Hypothalamus (tissue), 51 donors: ENCODE measurements at places on chromosomes 3 and 15.

GRCh38 chr3:149095487-149095886 is 9.2 kb upstream of the HLTF start:
- no peak for DNase-seq

- no peak for DNase-seq
Measured at GRCh38 chr3:182436547-182436946, 356.8 kb upstream of the ATP11B start.

GRCh38 chr3:153289334-153289808 is 127.3 kb downstream of the RAP2B start:
- DNase-seq = no peak

DNA sequence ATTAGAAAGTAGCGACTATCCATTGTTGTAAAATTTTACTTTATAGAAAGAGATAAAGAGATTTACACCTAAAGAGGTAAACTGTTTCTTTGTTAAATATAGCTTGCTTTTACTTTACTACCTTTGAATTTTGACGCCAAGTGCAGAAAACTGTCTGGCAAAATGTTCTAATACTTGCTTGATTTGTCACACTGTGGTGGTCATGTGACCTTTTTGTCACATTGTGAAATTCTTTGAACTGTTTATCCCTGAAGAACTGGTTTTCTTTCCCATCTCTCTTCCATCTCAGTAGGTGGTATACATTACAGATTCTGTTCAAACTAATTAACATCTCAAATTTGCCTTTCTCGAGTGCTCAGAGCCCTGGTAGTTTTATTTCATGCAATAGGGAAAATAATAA is 327.4 kb downstream of the NAALADL2 start:
- no peak for DNase-seq

- DNase-seq = no peak
Measured at GRCh38 chr15:68418611-68419161, 13.3 kb downstream of the ITGA11 start.

GRCh38 chr3:179068779-179069530 is 2.7 kb downstream of the ZMAT3 start:
- peak; percentile 12 for DNase-seq

DNA sequence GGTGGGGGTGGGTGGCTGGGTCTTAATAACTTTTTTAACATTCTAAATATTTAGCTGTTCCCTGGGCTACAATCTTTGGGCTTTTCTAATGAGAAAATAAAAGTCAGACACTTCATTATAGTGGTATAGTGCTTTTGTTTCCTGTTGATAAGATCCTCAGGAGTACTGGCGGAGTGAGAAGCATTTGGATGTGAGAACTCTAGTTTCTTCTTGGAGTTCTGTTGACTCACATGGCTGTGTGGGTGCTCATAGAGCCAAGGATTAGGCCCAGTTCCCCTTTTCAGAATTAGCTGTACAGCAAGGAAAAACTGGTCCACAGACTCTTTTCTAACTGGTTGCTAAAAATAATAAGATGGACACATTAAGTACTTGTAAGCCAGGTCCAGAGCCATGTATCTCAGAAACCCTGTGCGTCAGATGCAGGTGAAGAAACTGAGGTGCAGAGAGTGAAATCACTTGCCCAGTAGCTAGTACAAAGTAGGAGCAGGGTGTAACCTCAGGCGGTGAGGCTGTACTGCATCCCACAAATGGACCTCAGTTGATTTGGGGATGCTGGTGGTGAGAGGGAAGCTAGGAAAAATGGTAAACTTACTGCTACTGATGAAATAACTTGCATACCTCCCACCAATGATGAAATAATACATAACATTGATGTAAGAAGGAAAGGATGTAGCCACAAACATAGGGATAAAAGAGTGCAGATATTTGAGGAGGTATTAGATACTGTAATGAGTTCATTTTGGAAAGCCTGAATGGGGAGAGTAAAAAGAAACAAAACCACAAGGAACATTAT is 2.3 kb downstream of the ITPR1 start:
- no peak for DNase-seq

GRCh38 chr3:180457225-180457624 is 144.7 kb upstream of the TTC14 start:
- DNase-seq = no peak

- DNase-seq = no peak
Measured at GRCh38 chr3:26840272-26840870, 217.8 kb downstream of the LRRC3B start.

- DNase-seq = no peak
Measured at GRCh38 chr3:44318891-44319311, 19.7 kb upstream of the TCAIM start.

DNA sequence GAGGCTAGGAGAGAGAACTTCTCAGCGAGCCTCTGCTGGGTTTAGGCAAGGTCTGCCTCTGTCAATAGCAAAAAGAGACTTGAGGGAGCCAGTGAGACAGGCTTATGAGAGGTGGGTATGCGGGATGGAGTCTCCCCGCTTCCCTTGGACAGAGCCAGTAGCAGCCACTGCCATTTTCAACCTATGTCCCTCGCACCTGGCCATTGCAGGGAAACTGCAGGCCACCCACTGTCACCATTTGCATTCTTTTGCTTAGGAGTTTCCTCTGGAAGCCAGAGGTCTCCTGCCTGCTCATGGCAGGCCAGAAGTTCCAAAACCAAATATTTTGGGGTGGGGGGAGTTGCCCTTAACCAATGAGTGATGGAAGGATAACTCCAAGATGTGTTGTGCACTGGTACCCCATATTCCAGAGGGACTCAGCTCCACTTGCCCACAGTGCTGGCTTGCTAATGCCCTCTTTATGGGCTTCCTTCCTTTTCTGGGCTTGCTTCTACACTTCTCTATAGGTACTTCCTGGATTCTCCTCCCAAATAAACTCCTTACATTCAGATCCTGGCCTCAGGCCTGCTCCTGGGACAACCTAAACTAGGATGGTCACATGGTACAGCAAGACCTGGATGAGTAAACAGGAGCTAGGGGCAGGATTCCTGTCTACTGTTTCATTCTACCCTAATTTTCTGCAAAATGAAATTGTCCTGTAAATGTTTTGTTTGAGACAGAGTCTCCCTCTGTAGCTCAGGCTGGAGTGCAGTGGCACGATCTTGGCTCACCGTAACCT is 108.9 kb upstream of the PROK2 start:
- DNase-seq = no peak

- no peak for DNase-seq
Measured at GRCh38 chr15:51576911-51577500, 45.6 kb downstream of the DMXL2 start.

DNA sequence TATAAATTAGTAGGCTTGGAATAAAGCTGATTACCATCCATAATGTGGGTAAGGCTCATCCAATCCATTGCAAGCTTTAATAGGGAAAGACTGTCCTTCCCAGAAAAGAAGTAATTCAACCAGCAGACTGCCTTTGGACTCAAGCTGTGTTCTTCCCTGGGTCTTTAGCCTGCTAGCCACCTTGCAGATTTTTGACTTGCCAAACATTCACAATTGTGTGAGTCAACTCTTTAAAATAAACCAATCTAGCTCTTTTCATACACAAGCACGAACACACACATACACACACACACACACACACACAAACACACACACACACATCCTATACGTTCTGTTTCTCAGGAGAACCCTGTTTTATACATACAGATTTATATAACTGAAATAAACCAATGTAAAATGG is 248.1 kb downstream of the NAALADL2 start:
- DNase-seq = no peak

GRCh38 chr3:135141160-135141559 is 346.1 kb downstream of the EPHB1 start:
- no peak for DNase-seq

GRCh38 chr3:136804141-136804540 is 14.8 kb upstream of the SLC35G2 start:
- DNase-seq = no peak

DNA sequence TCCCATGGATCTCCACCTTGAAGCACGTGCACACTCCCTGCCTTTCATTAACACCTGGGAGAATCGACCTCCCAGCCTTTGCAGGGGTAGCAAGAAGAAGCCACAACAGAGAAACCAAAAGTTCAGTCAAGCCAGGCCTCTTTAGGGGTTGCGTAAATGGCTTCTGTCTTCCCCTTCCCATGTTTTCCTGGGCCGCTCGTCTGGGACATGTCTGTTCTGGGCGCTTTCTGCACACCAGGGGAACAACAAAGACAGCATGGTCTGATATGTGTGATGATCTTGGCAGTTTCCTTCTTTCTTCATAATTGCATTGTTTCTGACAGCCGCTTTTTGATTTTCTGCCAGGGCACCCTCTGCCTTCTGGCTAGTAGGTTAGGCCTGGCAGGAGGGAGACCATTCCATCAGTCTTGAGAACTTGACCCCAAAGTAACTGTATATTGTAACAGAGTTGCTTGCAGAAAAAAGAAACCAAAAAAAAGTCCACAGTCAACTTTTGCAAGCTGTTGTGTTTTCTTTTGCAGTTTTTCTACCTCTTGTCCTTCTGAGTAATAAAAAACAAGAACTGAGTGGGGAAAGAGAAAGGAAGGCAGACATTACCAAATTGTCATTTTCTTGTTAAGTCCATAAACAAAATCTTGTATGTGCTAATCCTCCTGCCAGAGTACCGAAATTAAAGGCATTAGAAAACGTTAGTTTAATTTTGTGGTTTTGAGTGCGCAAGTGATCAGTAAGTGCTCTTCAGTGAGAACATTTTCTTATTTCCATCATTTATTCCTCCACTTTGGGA is 56.0 kb upstream of the FURIN start:
- no peak for DNase-seq

DNA sequence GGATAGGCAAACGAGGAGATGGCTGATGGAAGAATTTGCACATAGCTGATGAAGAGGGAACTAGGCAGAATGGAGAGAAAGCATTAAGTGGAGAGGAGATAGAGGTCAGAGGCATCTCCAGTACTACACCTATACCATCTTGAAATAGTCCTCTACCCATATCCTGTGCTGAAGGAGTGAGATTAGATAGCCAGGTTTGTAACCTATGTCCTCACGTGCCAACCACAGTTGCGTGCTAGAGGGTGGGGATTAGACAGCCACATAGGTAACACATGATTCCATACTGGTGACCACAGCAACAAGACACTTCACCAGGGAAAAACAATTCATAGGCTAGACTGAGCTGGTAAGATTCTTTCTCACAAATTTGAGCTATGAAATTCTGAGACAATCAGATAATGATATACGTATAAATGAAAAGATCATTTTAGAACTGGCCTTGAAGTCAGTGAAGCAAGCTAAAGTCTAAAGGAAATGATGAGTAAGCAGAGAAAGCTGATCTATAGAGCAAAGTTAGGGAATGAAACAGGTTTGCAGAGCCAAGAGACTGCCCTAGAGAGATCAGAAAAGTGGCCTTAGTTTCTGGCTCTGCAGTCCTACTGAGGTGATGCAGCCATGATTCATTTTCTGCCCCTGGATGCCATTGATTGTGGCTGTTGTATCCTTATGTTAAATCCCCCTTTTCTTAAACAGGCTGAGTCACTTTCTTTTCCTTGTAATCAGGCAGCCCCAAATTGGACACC is 17.7 kb downstream of the MYNN start:
- DNase-seq = no peak

GRCh38 chr3:70225146-70225545 is 87.3 kb downstream of the MDFIC2 start:
- no peak for DNase-seq

DNA sequence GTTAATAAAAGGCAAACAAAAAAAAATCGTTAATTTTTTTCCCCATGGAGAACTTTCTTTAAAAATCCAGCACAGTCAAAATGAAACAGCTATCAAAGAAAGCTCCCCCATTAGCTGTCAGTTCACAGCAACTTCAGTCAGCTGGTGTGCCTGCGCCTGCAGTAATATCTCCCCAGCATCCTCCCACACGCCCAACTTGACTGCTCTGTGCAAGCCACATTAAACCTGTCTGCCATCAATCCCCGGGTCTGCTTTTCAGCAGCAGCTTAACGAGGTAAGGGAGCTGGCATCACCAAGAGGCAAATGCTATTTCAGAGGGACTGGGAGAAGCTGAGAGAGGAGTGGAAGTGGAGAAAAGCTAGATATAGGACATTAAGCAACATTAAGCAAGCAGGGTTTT is 337.5 kb downstream of the GAP43 start:
- no peak for DNase-seq

- no peak for DNase-seq
Measured at GRCh38 chr3:67044295-67044694, 46.2 kb downstream of the KBTBD8 start.

DNA sequence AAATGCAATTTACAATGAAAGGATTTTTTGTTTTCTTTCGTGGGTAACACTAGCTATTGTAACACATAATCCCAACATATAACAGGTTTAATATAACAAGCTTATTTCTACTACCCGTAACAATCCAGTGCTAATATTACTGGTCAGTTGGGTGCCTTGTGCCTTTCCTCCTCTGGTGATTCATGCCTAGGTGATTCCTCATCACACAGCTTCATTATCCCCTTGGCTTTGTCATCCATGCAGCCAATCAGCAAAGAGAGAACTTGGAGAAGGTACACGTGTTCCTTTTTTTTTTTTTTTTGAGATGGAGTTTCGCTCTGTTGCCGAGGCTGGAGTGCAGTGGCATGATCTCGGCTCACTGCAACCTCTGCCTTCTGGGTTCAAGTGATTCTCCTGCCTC is 30.7 kb downstream of the CHST14 start:
- no peak for DNase-seq

- no peak for DNase-seq
Measured at GRCh38 chr3:34676436-34676835, 878.0 kb downstream of the PDCD6IP start.

DNA sequence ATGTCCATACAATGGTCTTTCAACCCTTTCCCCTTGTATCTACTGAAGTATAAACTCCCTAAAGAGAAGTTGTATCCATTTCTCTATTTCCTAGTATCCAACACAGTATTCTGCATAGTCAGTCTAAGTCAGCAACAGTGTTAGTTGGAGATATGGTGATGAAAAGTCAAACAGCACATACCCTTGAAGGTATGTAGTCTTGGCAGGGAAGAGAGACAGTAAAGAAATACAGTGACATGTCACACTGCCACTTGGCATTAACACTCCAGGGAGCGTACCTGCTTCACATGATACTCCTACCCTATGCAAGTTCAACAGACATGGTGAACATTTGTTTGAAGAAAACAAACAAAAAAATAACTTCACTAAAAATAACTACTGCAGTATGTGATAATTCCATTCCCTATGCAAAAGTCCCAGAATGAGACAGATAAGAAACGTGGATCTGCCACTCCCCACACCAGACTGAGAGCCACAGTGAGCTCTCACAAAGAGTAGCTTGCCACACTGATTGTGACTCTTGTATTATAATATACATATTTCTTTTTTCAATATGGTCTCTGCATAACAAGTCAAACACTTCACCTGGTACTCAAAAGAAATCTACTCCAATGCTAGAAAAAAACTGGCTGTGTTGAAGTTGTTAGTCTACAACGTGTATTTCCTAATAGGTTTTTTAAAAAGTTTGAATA is 5.9 kb downstream of the PDCD10 start:
- DNase-seq = no peak

GRCh38 chr15:25859838-25860645 is 3.1 kb downstream of the ATP10A start:
- DNase-seq = no peak
